ENCODE measurements at places on chromosomes 6 and 20. TPM values are rescaled to one million over a fixed set of nuclear protein-coding genes. Genes with fewer than 3 reads are reported as not detected.

MLN gene
- total RNA-seq: not detected

PDE7B gene
- total RNA-seq: not detected

C6orf163 gene
- not detected for total RNA-seq

TUBB gene
- 959 TPM for total RNA-seq

CFAP206 gene
- not detected for total RNA-seq

- DNase-seq: no peak
Observed at GRCh38 chr20:951384-952169, 35.4 kb upstream of the ANGPT4 start.

- DNase-seq: no peak
Observed at GRCh38 chr6:102820098-102820497, 1426.6 kb downstream of the GRIK2 start.

- no peak for DNase-seq
Observed at GRCh38 chr6:168101590-168102314, 22.7 kb upstream of the FRMD1 start.

Data from HT-29 (cell line).